ENCODE measurements at places on chromosomes 16 and 17.
A peak's percentile ranks its signal among the peaks of the same experiment; 100 is the strongest.

- DNase-seq = no peak
Observed at GRCh38 chr17:33966410-33967059, 288.6 kb upstream of the CCL2 start.

- DNase-seq = no peak
Observed at GRCh38 chr17:27315796-27316465, 22.0 kb downstream of the WSB1 start.

DNA sequence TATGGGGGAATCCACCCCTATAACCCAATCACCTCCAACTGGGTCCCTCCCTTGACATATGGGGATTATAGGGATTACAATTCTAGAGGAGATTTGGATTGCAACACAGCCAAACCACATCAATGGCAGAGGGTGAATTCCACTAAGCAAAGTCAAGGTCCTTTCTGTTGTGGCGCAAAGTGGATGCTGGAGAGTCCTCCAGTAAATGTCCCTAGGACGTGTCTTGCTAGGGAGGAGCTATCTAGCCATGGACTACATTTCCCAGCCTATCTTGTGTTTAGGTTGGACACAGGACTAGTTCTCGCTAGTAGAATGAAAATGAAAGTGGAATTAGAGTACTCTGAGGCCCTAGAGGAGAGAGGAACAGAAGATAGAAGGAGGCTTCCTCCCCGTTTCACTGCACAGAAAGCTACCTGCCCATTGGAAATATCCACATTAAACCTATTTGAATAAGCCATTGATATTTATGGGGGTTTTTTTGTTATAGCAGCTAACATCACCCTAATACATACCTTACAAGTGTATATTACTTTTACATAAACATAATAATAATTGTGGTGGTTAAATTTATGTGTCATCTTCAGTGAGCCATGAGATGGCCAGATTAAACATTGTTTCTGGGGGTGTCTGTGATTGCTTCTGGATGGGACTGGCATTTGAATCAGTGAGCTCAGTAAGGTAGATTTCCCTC, 56.7 kb upstream of the ERCC4 start:
- no peak for DNase-seq

DNA sequence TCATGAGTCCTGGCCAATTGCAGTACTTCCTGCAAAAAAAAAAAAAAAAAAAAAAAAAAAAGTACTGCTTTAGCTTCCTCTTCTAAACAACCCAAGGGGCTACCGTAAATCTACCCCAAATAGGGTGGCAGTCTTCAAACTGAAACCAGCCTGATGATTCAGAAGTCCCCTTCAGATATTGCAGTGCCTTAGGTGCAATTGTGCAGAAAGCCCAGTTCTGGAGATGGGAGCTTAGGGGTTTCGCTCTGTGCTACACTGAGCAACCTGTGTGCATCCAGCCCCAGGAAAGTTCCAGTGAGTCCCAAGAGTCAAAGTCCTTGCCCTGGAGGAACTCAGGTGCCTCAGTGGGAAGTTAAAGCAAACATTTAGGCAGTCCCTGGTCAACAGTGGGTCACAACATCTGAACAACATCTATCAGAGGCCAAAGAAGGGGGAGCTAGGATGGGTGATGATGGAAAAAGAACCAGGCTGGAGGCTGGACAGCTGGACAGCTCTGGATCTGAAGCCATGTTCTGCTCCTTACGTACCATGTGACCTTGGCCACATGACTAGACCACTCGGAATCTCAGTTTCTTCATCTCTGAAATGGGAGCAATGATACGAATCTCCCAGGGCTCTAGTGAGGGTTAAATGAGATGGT, 6.7 kb upstream of the CIITA start:
- no peak for DNase-seq

DNA sequence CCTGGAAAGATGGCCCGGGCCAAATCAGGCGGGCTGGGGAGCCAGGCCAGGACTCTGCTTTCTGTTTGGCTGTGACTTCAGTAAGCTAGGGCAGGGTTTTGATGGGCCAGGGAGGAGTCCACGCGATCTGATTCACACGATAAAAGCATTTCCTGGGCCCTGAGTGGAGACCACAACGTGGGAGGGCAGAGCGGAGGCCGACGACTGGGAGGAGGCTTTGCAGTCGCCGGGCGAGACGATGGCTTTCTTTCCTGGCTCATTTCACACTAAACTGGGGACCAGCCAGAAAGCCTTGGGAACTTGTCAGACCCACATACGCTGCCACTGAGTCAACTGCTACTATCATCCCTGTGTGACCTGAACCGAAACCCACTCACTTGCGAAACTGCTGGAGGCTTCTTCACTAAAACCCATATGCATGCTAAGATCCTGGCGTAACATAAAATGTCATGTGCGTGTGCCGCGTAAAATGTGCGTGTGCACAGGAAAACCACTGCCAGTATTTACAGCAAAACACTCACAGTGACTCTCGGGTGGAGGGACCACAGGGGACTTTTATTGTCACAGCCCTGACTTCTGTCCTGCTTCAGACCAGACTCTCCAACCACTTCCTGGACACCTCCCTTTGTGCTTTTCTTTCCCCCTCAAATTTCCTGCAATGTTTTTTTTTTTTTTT, 14.2 kb upstream of the RHBDF2 start:
- DNase-seq = peak; percentile 57
